Activated CD4-positive, alpha-beta T cell treated with anti-CD3 and anti-CD28 coated beads, Interleukin-2, amount 50 U/mL, for 24 hours (primary cell): ENCODE measurements at places on chromosomes 6 and 20.
A peak's percentile ranks its signal among the peaks of the same experiment; 100 is the strongest.

GRCh38 chr20:7695635-7696034 lies 244.6 kb downstream of the HAO1 start:
- DNase-seq: no peak

DNA sequence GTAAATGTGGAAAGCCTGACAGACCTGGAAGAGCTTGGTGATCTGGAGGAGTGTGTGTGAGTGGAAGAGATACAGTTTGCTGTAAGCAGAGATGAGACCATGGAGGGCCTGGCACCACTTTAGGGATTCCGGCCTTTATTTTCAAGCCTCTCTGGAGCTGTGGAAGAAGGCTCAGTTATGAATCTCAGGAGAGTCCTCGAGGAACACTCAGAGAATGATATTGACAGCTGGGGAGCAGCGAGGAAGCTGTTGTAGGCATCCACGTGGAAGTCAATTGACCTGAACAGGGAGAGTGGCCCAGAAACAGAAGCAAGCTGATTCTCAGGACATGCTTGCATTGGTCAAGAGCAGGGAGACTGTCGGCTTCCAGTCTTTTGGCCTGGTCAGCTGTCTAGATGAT lies 108.4 kb upstream of the FOXQ1 start:
- DNase-seq: no peak

- no peak for DNase-seq
These were observed 2.0 kb downstream of the ARMH2 start for GRCh38 chr6:24796616-24797290.

GRCh38 chr6:66689608-66690007 lies 982.6 kb upstream of the EYS start:
- DNase-seq: no peak

- no peak for DNase-seq
These were observed 500.1 kb upstream of the JAG1 start for GRCh38 chr20:11173916-11174315.

GRCh38 chr6:154206141-154206540 lies 150.5 kb downstream of the IPCEF1 start:
- DNase-seq: no peak

GRCh38 chr20:44415833-44416715 lies 59.6 kb upstream of the TTPAL start:
- DNase-seq: no peak

- DNase-seq: no peak
These were observed 43.8 kb downstream of the ERMARD start for GRCh38 chr6:169795196-169795595.

DNA sequence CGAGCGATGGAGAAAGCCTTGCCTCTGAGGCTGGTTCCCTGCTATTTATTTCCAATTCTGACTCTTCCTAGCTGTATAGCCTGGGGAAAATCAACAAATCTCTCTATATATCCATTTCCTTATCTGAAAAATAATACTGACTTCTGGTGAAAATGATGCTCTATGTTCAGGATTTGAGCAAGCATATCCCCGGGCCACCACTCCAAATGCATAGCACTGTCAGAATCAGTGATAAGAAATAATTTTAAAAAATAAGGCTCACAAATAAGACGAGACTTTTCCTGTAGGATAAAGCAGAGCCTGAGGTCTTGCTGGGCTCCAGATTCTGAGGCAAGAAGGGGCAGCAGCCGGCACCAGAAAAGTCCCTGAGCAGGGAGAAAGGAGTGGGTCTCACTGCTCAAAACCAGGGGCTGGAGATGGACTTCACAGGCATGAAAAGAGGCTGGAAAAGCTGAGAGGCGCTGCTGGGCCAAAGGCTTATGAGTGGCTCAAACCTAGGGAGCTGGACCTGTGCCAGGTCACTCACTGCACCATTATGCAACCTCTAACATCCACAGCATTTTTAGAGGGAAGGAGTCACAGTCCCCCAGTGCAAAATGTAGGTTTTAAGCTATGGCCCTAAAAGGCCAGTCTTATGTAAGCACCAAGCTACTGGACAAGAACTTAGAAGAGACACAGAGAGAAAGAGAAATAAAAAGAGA lies 48.1 kb upstream of the SLC17A4 start:
- DNase-seq: no peak

DNA sequence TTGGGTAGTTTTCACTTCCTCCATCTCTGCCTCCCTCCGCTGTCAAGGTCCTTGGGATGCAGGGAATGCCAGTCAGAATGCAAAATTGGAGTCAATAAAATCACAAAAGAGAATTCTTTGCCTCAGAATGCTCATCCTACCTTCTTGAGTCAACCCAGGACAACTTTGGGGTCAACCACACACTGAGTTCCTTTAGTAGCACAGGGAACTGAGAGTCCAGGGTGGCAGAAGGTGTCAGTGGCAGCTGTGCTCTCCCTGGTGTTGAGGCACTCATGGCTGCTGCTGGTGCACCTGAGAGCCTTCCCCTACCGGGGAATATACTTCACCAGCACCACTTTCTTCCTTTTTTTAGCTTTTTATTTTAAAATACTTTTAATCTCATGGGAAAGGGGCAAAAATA lies 829 bp upstream of the NOTCH4 start:
- DNase-seq: no peak

DNA sequence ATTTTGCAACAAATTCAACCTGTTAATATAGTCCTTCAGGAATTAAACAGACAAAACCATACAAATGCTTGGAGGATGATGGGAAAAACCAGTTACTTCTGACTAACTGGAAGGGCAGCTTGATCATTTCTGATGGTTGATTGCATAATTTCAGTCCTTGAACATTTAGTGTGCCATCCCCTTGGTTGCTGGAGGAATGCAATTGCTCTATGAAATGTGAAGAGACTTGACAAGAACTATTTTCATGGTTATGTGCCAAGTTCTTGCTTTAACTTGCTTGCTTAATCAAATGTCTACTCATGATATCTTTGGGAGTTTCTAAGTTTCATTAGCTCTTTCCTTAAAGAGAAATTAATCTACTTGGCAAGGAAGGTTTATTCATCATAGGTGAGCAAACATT lies 45.2 kb downstream of the ANKEF1 start:
- no peak for DNase-seq

DNA sequence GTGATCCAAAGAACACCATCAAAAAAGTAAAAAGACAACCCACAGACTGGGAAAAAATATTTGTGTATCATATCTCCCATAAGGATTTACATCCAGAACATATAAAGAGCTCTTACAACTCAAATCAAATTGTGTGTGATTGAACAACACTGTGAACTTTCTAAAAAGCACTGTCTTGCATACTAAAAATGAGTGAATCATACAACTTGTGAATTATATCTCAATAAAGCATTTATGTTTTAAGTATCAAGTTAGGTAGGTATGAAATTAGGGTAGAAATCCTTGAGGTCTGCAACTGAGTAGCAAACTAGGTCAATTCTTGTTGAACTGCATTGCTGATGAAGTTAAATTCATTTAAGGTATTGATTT lies 14.1 kb downstream of the SAMHD1 start:
- DNase-seq: no peak

- DNase-seq: no peak
These were observed 140.4 kb downstream of the ERMARD start for GRCh38 chr6:169891846-169892245.

- DNase-seq: no peak
These were observed 183.4 kb upstream of the CNR1 start for GRCh38 chr6:88349511-88349910.

DNA sequence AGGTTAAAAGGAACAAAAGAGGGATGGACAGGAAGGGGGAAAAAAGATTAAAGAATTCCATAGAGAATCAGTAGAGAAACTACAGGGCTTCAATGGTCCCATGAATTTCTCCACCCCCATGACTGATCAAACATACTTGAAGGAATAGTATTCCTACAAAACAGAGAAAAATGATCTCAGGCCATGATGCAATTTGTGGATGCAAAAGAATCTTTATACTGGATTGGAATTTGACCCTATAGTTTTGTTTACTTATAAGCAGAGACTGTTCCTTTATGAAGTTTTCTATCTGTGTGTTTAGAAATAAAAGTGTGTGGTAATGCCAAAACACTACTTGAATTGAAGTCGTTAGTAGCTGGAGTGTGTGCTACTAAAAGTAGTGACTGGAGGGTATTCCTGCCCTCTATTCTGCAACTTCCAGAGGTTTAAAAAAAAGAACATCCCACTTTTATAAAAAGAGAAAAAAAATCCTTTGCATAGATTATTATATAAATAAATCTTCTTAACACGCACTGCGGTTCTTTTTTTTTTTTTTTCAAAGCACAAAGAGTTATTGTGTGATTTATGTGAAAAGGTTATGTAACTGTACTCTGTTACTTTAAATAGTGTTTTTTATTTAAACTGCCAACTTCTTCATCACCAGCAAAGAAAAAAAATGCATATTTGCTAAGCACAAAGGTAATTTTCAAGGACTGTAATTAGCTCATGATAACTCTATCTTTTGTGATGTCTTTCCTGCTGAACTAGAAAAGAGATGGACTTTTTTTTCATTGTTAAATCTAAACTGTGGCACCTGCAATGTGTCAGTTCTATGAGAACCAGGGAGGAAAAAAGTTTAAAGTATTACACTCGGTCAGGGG lies 214.5 kb upstream of the CITED2 start:
- DNase-seq: no peak

DNA sequence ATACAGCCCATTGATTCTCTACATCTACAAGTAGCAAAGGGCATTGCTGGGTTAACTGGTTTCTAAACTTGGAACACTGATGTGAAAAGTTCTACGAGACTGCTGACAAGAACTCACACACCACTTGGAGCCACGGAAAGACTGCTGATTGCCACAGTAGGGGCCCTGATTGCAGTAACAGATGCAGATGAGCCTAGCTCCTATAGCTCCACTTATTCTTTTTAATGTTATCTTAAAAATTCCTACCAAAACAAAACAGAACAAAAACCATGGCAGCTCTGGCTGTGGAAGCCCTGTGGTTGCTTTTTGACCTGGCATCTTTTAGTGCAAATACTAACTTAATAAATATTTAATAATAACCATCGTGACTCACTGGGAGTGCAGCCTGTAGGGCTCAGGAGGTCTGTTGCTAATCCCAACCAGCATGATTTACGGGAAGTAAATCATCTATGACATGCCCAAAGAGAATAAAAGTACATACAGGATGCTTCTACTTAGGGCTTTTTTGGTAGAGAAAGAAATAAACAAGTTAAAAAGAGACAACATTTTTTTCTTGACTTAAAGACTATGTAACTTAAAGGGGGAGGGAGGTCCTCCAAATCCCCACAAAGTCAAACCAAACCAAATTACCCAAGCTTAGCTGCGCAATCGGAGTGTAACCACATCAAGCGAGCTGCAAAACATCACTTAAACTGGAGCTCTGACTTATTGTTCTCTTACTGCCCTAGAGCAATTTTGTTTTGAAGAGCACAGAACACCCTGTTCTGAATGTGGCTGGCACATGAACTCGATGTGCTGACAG lies 87.2 kb downstream of the FKBP5 start:
- DNase-seq: peak; percentile 56

- no peak for DNase-seq
These were observed 435.7 kb upstream of the FKBP1C start for GRCh38 chr6:62775427-62776022.

DNA sequence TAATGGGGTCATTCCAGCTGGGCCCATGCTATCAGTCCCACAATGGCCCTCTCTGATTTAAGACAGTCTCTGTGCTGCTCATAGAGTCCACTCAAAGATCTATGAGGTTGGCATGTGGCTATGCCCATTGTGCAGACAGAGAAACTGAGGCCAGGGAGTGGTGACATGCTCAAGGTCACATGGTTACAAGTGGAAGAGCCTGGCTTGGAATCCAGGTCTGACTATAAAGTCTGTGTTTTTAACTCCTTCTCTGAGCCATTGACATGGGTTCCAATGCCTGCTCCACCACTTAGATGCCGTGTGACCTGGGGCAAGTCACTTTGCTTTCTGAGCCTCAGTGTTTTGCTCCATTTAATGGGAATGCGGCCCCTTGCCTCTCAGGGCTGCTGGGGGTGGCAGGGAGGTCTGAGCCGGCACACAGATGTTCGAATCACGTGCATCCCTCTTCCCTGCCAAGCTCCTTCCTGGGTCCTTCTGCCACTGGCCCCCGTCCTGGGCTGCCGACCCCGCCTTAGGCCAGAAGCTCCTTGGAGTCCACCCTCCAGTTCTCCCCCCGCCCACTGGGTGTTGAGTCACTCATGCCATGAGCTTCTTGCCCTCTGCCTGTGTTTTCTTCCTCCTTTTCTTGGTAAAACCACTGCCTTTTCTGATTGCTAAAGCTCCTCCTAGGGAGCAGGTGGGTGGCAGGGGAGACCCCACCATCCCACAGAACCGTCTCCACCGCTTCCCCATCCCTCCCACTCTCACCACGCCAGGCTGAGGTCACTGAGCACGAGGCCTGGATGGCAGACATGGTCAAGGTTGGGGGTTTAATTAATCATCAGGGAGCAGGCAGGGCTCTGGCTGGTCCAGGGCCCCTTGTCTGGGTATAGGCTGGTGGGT lies 35.7 kb downstream of the CEBPB start:
- DNase-seq: no peak

- DNase-seq: no peak
These were observed 502 bp upstream of the HTR1E start for GRCh38 chr6:86936834-86937218.

- no peak for DNase-seq
These were observed 498.8 kb downstream of the CDKAL1 start for GRCh38 chr6:21033084-21033483.

DNA sequence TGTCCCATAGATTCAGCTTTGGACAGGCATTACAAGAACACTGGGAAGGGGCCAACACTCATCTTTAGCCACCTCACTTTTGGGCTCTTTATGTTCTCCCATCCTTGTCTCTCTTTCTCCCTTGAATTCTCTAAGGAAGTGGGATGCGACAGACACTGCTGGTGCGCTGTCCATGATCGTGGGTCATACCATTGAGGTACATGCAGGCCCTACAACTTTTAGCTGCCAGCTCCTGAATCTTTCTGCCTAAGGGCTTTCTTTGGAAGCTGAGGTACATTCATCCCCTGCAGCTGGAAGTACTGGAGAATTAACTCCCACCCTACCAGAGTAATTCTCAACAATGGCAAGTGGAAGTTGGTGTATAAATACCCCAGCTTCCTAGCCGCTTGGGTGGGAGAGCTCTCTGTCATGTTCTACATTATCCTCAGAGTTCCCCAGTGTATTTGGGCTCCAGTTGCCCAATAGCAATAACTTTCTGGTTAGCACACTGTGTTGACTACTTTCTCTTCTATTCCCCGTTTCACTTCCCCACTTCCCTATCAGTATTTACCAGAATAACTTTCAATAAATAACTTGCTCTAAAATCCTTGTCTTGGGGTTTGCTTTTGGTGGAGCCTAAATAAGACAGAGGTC lies 309.4 kb upstream of the RNF24 start:
- DNase-seq: no peak

DNA sequence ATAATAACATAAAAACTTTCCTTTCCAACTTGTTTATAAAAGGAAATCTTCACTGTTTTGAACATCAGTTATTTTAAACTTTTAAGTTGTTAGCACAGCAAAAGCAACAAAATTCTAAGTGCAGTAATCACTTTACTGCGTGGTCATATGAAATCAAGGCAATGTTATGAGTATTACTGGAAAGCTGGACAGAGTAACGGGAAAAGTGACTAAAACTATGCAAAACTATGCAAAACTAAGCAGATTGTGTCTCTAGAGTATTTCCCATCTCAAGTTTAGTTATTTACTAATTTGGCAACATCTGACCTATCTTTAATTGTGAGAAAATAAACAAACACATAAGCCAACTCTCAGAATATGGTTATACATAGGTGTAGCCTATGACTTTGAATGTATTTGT lies 10.9 kb upstream of the ANKEF1 start:
- DNase-seq: no peak
